H1 (cell line): ENCODE measurements at places on chromosomes 4 and X.

DNA sequence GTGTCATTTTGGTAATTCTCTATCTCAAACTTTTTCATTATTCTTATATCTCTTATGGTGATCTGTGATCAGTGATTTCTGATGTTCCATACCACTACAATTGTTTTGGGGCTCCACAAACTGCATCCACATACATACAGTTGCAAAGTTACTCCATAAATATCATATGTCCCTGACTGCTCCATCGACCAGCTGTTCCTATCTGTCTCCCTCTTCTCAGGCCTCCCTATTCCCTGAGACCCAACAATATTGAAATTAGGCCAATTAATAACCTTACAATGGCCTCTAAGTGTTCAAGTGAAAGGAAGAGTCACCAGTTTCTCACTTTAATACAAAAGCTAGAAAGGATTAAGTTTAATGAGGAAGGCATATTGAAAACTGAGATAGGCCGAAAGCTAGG is 108.7 kb downstream of the ANAPC10 start:
- no peak for DNase-seq

DNA sequence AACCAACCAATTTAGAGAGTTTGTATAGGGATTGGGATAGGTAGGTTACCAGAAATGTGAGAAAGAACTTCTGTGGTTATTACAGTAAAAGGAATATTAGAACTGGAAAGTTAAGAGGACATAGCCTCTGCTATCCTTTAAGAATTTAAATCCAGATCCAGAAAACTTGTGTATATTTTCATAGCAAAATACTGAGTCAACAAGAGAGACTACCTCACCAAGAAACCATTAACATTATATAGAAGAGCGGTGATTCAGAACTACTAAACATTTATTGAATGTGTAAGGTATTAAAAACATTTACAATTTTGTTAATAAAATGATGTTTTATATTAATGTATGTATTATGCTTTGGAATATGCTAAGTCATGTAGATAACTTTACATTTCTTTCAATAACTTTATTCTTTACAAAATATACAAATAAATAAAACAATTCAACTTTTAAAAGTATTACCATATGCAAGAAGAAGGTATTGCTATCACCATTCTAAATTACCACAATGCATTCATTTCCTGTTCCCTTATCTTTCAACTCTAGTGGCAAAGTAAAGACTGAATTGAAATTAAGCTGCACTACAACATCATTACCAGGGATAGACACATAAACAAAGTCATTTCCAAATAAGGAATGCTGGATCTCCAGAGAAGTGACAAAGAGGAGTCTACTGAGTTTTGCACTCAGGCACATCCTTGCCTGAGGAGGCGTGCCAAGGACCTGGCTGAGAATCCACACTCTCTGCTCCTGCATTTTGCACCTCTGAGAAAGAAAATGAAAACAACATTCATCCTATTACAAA is 6.1 kb upstream of the BDH2 start:
- no peak for DNase-seq

DNA sequence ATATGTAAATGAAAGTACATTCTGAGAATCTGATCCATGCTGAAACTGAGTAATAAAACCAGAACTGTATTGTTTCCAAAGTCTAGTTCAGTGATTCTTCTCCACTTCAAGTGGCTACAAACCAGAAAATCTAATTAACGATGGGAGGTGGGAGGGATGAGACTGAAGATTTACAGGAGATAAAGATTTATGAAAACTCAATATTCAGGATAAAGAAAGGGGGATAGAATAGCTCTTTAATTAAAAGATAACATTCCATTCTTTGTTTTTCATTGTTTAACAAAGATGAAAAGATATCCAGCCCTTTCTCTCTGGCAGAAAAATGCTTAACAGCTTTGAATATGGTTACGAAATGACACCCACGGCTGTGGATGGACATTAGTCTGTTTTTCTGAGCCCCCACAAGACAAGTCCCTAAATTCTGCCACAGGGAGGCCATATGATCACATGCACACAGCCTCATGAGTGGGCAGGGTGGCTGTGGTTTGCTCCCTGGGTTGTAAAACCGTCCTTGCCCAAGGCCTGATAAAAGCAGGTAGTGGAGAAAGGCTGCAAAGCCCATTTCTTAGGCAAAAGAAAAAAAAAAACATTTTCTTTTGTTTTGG is 36.4 kb downstream of the TMEM150C start:
- DNase-seq: no peak

DNA sequence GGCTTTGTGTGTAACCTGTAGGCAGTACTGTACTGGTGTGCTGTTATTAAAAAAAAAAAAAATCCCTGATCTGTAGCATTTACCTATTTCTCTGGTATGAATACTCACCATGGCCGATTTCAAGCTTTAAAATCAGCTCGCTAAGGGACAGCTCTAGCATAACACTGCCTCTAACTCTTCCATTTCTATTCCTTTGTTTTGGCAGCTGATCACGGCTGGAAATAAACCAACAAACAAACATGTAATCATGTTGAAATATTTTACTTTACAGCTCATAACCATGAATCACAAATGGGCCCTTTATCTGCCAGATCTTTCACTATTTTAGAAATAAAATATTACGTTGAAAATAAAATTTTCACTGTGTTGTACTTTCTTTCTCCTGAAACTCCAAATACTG is 60.5 kb upstream of the IL15 start:
- no peak for DNase-seq

DNA sequence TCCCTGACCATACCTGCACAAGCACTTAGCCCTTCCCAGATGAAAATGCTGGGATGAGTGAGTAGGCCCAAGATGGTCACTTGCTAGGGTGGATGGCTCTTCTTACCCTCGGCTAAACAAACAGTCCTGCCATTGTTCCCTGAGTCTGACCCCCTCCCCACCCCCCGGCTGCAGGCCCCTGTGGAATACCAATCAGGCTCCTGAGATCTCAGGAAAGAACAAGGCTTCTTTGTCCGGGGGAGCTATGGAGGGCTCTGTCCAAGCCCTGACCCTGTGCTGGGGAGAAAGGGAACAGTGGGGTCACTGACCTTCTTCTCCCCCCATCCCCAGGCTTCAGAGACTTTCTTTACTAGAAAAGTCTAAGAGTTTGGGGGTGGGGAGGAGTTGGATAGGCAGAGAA is 6.0 kb downstream of the PLP1 start:
- DNase-seq: no peak

DNA sequence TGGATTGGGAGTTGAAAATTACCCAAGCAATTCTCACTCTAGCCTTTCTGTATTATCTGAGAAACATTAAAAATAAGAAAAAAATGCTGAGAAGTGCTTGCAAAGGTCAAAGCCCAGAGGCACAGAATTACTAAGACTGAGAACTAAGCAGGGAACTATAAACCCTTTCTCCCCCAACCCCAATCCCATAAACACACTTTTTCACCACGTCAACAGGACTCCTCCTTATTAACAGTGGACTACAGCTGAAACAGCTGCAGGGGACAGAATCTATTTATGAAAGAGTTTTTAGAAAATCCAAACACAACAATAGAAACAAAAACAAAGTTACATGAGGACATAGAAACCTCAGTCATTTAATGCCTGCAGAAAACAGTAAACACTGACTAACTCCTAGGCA is 984.1 kb downstream of the TRAM1L1 start:
- no peak for DNase-seq

GRCh38 chrX:140572724-140573123 is 67.9 kb upstream of the SOX3 start:
- peak; percentile 23 for DNase-seq

DNA sequence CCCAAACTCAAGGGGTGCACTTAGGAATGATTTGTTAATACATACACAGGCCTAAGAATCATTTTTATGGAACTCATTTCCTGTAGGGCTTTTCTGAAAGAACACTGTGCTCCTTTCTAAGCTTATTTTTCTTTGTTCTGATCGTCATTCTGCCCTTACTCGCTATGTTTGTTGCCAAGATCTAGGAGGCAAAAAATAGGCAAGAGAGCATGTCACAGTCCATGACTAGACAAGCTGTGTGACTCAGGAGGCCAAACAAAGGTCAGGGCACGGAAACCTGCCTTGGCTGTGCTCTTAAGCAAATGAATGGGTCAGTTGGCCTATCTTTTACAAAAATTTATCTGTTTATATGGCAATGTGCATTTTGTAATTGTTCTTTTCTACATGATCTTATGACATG is 42.5 kb upstream of the C1GALT1C1 start:
- no peak for DNase-seq

DNA sequence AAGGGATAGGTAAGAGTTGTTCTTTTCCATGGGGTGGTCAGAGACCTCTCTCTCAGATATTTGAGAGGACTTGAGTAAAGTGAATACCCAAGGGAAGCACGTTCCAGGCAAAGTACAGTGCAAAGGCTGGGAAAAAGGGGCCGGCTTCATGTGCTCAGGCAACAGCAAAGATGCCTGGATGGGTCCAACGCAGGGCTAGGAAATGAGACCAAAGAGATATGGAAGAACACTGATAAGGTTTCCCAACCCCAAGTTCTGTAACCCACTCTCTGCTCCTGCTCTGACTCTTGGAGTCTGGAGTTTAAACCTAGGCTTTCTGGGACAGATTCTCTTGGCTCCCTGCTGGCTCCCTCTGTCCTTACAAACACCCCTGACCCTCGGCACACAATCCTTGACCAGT is 36.2 kb upstream of the PROM1 start:
- no peak for DNase-seq

- DNase-seq: no peak
These were observed 390.6 kb downstream of the CFAP47 start for GRCh38 chrX:36310136-36310535.

- DNase-seq: no peak
These were observed 15.3 kb upstream of the TASL start for GRCh38 chrX:30592831-30593230.

DNA sequence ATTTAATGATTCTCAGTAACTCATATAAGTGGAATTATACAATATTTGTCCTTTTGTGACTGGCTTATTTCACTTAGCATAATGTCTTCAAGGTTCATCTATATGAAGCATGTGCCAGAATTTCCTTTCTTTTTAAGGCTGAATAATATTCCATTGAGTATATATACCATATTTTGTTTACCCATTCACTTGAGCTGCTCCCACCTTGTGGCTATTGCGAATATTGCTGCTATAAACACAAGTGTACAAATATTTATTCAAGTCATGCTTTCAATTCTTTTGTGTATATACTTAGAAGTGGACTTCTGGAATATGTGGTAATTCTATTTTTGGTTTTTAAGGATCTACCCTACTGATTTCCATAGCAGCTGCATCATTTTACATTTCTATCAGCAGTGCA is 219.1 kb downstream of the MID1 start:
- DNase-seq: no peak

DNA sequence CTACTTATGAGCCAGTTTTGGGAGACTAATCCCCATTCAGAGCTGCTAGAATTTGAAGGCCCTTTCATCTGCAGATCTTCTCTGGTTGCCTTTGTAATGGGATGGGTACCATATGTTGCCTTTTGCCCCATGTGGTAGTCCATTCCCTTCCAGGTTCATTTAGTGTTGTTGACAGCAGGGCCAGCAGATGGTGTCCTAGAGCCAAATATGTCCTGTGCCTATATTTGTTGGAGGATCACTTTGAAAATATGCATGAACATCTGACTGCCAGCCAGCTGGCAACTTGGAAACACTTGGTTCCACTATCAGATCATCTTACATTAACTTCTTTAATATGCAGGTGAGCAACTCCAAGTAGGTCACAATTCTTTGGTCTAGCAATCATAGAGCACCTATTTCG is 30.4 kb downstream of the CFAP299 start:
- DNase-seq: peak; percentile 60

DNA sequence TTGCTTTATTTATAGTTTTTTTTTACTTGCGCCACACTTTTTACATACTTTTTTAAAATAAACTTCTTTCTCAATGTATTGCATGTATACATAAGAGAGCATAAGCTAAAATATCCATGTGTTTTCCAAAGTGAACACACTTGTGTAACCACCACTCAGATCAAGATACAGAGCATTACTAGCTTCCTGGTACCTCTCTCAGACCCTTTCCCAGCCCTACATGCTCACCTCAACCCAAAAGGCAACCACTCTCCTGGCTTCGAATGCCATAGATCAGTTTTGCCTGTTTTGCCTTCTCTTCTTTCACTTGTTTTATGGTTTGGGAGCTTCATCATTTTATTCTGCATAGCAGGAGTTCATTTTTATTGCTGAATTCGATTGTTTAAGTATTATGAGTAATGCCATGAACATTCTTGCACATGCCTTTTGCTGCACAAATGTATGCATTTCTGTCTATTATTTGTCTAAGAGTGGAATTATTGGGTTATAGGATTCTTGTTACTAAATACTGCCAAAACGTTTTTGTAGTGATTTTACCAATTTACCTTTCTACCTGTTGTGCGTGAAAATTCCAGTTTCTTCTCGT is 45.9 kb upstream of the NUDT6 start:
- no peak for DNase-seq

DNA sequence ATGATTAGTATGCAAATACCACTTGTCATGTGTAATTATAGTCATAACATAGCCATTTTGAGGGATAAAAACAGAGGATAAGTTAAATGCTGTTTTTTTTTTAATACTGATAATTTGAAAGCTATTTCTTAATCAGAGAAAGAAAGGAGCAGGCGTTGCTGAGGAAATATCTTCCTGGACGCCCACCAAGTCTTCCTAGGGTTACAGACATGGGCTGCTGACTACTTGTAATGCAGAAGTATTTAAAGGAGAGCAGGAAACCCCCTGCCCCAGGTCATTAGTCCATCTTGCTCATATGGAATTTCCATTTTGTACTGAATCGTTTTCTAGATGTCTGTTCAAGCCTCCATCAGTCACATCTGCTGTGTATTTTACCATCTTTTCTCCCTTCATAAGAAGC is 176.2 kb downstream of the ADGRL3 start:
- no peak for DNase-seq

- DNase-seq: no peak
These were observed 34.6 kb upstream of the TMPRSS11D start for GRCh38 chr4:67918428-67918827.

DNA sequence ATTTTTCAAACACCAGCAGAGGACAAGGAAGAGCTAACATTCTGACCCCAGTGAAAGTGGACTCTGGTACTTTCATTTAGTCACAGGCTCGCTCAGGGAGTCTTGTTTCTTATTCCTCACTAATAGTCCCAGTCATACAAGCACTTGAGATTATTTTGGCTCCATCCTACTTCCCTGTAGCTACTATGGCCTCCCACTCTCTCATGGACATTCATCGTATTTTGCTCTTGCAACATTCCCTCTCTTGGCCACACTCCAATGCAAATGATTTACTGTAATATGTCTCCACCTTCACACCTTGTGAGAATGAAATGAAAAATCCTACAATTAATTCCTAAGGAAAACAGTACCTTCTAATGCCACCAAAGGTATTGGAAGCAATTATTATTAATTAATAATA is 21.3 kb downstream of the PLRG1 start:
- DNase-seq: no peak

- no peak for DNase-seq
These were observed 194.2 kb upstream of the C1QTNF7 start for GRCh38 chr4:15233626-15234025.

- DNase-seq: no peak
These were observed 250.8 kb downstream of the ARHGAP24 start for GRCh38 chr4:85725721-85726170.

- DNase-seq: no peak
These were observed 22.1 kb downstream of the TMSB4X start for GRCh38 chrX:12996934-12997435.
